ENCODE measurements at places on chromosomes 2 and 18.

DNA sequence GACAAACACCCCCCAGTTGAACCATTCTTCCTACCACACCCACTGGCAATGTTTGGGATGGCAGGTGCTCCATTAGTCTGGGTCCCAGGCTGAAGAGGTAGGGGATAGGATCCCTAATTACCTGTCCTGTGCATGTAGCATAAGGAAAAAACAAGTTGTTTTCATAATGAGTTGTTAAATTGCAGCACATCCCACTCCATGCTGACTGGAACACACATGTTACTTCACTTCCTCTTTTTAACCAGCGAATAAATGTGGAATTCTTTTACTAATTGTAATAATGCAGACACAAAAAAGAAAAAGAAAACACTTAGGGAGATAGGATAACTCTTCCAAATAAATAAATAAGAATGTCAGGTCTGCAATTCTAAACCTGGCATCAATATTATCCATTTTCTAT, 11.8 kb upstream of the CBLN2 start:
- DNase-seq = no peak

GRCh38 chr2:239258248-239258647, 142.6 kb downstream of the HDAC4 start:
- no peak for DNase-seq

DNA sequence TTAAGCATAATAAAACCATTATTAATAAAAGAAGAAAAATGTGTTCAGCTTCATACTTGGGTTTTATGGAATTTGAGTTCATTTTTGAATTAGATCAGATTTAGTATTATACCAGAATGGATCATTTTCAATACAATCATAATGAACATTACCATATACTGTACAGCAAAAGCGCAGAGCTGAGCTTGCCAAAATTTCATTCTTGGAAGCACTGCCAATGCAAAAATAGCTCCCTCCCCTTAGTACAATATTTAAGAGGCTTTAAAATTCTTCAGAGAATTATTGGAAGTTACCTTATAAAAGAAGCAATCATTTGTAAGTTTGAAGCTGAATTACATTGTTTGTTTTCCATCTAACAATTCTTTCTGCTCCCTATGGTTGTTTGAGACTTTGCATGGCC, 938.1 kb upstream of the SLC39A10 start:
- no peak for DNase-seq

- no peak for DNase-seq
Measured at GRCh38 chr2:100451734-100452133, 18.5 kb upstream of the NMS start.

DNA sequence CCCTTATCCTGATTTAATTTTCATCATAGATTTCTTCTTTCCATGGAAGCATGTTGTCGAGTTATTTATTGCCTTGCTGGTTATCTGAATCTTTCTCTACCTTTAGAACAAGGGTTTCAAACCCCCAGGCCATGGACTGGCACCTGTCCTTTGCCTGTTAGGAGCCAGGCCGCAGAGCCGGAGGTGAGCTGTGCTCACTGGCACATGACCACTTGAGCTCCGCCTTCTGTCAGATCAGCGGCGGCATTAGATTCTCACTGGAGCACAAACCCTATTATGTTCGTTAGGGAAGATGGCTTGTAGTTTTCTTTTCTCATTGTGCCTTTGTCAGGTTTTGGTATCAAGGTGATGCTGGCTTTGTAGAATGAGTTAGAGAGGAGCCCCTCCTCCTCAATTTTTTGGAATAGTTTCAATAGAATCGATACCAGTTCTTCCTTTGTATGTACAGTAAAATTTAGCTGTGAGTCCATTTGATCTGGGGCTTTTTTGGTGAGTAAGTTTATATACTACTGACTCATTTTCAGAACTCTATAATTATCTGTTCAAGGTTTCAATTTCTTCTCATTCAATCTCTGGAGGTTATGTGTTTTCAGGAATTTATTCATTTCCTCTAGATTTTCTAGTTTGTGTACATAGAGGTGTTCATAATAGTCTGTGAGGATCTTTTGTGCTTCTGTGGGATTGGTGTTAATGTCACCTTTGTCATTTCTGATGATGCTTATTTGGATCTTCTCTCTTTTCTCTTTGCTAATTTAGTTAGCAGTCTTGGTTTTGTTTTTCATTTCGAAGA, 668.0 kb upstream of the FAM98A start:
- DNase-seq = no peak

DNA sequence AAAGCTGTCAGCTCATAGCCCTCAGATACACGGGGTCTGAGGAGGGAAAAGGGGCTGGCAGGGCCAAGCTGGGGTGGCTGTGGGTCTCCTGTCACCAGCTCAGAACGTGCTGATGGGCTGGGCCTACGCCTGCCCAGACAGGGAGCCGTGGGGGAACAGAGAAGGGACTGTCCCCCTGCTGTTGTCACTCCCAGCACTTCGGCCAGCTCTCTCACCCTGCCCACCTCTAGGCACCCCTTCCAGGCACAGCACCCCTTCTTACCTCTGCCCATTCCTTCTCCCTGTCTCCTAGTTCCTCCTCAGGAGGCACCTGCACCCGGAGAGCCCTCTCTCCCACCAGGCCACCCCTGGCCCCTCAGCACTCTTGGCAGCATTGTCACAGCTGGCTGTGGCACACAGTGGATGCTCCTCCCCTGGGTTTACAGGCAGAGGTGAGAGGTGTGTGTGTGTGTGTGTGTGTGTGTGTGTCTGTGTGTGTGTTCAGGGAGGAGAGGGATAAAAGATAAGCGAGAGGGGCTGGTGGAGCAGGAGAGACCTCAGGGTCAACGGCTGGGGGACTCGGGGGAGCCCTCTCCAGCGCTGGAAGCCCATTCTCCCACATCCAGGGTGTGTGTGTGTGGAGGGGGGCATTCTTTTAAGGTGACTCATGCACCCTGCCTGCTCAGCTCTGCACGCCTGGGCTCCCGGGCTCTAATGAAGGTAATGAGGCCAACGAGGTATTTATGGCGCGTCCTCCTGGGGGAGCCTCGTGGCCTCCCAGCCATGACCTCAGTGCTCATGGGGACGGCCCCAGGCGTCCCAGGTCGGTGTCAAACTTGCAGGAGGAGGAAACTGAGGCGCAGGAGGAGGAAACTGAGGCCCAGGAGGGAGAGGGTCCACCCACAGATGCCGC, 66.1 kb upstream of the SMAD7 start:
- no peak for DNase-seq

- no peak for DNase-seq
Measured at GRCh38 chr2:181977661-181978350, 7.8 kb upstream of the PPP1R1C start.

- no peak for DNase-seq
Measured at GRCh38 chr18:51029378-51029693, 677 bp upstream of the SMAD4 start.

GRCh38 chr18:50786864-50787263, 33.0 kb downstream of the MRO start:
- no peak for DNase-seq

- DNase-seq = no peak
Measured at GRCh38 chr2:235008584-235009044, 56.8 kb downstream of the SH3BP4 start.

- no peak for DNase-seq
Measured at GRCh38 chr18:77079954-77080682, 52.5 kb downstream of the MBP start.

- DNase-seq = no peak
Measured at GRCh38 chr18:45221363-45221762, 393.9 kb upstream of the SLC14A2 start.

DNA sequence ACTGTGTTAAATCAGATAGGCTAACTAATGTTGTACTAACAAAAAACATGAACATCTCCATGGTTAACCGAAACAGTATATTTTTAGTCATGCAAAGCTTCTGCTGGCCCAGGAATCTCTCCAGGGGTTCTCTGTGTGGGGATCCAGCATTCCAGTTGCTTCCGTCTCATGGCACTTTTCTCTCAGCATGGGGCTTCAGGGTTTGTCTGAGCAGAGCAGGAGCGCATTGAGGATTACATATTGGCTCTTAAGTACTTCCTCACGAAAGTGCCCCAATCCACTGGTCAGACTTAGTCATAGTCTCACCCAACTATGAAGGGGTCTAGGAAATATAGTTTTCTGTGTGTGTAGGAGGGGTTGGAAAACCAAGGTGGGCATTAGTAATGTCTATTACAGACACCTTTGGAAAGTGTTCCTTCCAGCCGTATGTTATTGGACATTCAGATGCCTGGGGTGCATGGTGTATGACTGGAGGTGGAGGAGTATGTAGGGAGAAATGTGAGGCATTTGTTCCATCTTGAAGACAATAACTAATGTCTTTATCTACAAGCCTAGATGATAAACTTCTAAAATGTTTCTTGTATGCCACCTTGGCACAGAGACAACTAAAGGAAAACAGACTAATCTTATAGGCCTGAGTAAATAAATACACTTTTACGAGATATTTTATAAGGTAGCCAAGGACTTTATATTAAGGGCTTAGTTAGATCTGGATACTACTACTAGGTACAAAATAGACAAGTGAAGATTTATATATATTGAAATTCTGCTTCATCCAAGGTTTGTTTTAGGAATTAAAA, 123.8 kb upstream of the ZEB2 start:
- no peak for DNase-seq

- no peak for DNase-seq
Measured at GRCh38 chr2:69092857-69093256, 79.9 kb downstream of the ANTXR1 start.

DNA sequence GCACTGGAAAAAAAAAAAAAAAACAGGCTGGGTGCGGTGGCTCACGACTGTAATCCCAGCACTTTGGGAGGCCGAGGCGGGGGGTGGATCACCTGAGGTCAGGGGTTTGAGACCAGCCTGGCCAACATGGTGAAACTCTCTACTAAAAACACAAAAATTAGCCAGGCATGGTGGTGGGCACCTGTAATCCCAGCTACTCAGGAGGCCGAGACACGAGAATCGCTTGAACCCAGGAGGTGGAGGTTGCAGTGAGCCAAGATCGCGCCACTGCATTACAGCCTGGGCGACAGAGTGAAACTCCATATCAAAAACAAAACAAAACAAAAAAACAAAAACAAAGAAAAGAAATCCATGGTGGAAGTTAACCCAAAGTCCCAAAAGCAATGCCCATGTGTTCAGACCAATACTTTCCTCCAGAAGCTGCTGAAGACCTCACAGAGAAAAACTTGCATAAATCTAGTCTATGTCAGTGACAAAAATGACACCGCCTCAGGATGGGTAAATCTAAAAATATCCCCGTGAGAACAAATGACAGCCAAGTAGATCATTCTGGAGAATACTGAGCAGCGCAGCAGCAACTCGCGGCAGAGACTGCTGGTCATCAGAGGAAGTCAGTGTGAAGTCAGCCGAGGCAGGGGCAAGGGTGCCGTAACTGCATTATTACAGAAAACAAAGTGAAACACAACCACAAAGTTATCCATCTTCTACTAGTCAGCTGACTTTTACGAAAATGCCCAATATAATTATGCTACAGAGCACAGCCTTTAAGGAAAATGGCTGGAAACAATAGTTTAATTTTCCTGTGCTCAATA, 41.0 kb downstream of the LPIN2 start:
- peak; percentile 61 for DNase-seq

GRCh38 chr2:136377423-136378382, 259.8 kb upstream of the CXCR4 start:
- no peak for DNase-seq

GRCh38 chr2:65161551-65162100, 31.7 kb upstream of the RAB1A start:
- DNase-seq = no peak

GRCh38 chr2:61887717-61888266, 664 bp downstream of the CCT4 start:
- DNase-seq = no peak

DNA sequence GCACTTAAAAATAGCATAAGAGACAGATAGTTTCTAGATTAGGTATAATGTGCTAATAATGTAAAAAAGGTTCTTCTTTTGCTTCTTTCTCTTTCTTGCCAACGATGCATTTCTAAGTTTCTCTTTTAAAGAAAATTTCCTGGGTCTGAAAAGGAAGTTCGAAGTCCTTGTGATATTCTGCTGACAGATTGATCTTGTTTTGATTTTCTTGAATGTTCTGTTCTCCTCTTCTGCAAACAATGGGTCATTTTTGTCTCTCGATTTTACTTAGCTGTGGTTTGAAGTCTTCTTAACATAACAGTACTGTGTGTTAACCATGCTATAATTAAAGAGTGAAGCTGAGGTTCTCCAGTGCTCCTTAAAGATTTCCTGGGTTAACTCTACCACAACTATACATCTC, 61.1 kb upstream of the ACYP2 start:
- DNase-seq = no peak

DNA sequence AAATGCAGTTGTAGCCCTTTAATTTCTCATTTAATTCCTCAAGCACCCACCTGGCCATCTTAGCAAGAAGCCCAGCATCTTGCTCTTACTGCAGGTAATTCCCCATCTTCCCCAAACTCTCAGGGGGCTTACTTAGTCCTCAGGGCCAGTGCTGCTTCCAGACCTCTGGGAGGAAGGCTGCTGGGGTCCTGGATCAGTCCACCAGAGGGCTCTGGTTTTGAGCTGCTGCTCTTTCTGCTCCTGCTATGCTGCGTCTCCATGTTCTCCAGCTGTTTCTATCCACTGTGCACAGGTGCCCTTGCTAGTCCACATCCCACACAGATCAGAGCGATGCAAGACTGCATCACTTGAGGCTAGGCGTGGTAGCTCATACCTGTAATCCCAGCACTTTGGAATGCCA, 34.5 kb upstream of the TMEM87B start:
- DNase-seq = no peak

GRCh38 chr2:37464067-37464466, 119.6 kb downstream of the QPCT start:
- DNase-seq = no peak

DNA sequence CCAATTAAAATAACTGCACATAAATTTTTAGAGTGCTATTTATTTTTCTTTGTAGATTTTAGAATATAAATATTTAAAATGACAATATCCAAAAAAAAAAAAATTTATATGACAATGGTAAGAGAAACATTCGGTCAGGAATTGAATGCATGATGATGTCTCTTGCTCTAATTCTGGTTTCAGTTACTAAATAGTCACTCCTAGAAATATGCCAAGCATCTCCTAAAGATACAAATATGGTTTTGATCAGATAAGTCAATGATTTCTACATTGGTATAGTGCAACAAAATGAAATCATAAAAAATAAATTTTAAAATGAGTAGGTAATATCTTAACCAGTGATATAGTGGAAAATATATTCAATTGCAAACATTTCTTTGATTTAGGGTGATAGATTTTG, 95.9 kb upstream of the ACKR3 start:
- no peak for DNase-seq

- no peak for DNase-seq
Measured at GRCh38 chr2:238226698-238227586, 12.9 kb downstream of the HES6 start.

DNA sequence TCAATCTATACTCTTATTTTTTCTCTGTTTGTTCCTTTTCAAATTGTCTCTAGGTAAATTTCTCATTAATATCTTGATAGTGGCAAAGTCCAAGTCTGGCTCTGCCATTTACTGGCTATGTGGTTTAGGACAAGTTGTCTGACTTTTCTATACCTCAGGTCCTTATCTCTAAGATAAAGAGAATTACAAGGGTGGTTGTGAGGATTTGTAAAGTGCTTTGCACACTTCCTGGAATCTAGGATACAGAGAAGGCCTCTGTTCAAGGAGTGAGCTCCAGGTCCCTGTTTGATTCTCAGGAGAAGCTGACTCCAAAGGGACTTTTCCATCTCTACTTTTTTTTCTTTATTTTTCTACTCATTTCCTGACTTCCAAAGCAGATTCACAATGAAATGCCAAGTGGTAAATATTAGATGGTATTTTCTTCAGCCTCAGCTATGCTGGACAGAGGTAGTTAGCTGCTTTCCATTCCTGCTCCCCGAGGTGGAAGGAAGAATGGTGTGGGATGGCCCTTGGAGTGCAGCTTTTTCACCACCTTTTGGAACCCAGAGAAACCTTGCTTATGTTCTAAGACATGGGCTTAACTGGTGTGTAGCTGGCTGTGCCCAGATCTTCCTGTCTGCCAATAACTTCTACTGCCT, 90.5 kb downstream of the GALNT1 start:
- no peak for DNase-seq
